ENCODE measurements at places on chromosomes 4 and X.
A peak's percentile ranks its signal among the peaks of the same experiment; 100 is the strongest.

DNA sequence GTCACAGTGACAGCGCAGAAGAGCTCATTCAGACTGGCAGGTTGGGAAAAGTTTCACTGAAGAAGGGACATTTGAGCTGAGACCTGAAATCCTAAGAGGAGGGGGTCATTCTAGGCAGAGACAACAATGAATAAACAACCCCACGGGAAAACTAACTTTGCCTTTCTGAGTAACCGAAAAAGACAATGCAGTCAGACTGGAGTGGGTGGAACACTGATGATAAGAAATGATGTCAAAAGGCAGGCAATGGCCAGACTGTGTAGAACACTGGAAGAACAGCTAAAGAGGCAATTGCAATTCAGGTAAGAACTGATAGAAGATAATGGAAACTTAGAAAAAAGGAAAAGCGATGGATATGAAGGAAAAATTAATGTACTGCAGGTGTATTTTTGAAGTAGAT is 73.8 kb downstream of the CHIC2 start:
- DNase-seq: no peak

DNA sequence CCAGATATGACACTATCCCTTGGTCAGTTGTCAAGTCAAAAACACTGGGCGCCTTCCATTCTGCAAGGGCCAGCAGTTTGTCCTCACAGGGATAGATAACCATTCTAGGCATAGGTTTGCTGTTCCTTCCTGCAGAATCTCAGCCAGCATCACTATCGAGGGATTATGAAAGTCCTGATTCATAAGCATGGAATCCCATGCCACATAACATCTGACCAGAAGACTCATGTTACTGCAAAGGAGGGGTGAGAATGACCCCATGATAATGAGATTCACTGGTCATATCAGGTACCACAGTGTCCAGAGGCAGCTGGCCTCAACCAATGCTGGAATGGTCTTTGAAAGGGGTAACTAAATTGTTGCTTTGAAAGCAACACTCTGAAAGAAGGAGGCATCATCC is 84.7 kb downstream of the OTC start:
- DNase-seq: no peak

- no peak for DNase-seq
Measured at GRCh38 chrX:130857207-130857606, 45.8 kb downstream of the ENOX2 start.

DNA sequence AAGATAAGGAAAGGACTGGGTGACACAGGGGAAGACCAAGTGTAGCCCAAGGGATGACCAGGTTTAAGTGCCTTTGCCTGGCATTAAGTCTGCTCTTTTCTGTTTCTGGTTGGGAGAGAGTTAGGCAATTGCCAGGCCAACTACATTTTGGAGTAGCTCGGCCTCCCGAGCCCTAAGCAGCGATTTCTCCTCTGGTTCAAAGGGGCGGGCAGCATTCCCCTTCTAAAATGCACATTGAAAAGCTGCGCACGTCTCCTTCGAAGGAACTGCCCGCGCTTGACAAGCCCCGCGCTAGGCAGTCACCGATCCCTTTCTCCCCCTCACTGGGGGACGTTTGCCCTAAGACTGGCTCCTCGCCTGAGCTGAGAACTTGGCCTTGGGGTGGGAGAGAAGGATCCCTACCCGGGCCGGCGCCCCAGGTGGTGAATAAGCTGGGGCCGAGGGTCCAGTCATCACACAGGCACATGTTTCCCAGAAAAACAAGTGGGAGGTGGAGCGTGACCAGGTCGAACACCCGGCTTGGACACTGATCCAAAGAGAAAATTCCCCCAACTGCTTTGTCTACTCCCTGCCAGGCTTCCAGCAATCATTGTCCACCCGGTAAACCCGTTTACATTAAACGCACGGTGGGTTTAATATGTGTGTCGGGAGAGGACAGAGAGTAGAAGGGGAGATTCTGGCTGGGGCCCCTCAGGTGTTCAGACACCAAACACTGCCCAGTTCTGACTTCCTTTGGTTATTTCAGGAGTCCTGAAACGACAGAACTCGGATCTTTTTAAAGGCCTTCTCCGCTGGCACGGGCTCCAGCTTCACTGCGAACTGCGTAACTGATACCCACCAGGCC is 4.0 kb downstream of the ARX start:
- DNase-seq: no peak

DNA sequence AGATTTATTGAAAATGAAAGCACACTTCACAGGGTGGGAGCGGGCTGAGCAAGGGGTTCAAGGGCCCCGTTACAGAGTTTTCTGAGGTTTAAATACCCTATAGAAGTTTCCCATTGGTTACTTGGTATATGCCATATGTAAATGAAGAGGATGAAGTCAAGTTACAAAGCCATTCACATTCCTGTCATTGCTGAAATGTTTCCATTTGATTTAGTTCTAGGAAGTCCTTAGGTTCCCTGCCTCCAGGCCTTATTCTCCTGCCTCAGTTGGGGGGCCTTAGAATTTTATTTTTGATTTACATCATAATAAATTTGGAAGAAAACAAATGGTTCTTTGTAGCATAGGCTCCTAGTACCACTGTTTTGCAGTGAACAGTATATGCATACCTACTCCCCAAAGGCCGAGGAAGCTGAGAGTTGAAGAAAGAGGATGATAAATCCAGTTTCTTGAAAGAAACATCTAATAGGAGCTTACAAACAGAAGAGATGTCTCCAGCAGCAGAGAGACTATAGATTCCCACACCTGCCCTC is 31.8 kb downstream of the SERTM2 start:
- no peak for DNase-seq

GRCh38 chr4:73868206-73869129 is 725 bp upstream of the CXCL1 start:
- no peak for DNase-seq

- no peak for DNase-seq
Measured at GRCh38 chr4:173218411-173219125, 50.0 kb downstream of the GALNT7 start.

GRCh38 chr4:41748074-41748570 is 403 bp downstream of the PHOX2B start:
- DNase-seq: no peak

DNA sequence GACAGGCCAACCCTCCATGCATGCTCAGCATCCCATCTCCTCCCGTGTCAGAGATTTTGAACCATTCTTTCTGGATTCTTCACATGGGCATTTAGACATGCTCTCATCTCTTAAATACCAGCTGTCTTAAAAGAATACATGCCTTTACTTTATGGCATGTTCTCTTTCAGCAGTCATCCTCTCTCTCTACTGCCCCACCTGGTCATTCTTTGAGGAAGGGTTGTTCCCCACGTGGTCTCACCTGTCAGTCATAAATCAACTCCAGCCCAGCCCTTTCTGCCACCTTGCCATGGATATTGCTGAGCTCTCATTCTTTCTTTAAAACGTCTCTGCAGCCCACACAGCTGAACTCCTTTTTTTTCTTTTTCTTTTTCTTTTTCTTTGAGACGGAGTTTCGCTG is 111.3 kb downstream of the ARHGAP10 start:
- no peak for DNase-seq

DNA sequence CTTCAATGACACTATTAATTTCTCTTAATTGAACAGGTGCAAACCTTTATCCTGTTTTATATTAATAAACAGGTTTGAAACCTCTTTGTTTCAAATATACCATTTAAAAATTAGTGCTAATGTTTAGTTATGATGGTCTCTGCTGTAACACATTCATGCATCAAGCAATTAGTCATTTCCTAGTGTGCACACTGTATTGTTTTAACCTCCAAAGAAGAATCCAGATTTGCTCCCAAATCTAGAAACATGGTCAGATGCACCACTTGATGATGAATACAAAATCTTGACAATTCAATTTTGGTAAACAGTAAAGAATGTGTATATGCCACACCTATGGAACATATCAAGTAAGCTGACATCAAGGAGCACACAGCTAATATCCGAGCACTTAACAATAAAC is 157.1 kb downstream of the TRIML1 start:
- DNase-seq: no peak

GRCh38 chrX:74520291-74520690 is 94.1 kb downstream of the RLIM start:
- DNase-seq: no peak

- peak; percentile 5 for DNase-seq
Measured at GRCh38 chrX:151488677-151489076, 74.8 kb upstream of the PASD1 start.

DNA sequence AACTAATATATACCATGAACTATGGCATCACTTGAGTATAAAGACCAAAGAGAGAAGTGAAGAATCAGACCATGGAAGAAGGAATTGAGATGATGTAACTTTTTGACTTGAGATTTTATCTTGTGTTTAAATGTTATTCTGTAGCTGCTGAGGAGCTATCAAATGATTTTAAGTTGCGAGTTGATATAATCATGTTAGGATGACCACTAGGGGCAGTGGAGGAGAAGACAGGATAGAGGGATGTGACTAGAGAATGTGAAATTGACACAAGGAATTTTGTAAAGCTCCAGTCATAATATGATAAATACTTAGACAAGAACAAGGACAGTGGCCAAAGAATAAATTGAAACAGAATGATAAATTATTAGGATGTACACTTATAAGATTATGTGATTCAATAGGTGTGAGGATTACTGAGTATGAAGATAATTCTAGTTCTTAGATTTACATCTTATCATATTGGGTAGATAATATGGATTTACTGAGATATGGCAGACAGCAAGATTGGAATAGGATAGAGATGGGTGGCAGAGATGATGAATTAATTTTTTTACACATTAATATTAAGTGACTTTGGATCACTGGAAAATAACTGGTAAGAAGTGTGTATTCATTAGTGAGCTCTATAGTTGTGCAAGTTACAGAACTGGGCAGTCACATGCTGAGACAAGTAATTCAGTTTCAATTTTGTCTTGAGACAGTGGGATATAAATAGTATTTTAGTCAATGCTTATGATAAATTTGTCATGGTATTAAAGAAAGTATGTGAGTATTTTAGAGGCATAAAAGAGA is 816.0 kb upstream of the PCDH10 start:
- DNase-seq: no peak

GRCh38 chrX:108177351-108178142 is 86.0 kb downstream of the ATG4A start:
- no peak for DNase-seq

DNA sequence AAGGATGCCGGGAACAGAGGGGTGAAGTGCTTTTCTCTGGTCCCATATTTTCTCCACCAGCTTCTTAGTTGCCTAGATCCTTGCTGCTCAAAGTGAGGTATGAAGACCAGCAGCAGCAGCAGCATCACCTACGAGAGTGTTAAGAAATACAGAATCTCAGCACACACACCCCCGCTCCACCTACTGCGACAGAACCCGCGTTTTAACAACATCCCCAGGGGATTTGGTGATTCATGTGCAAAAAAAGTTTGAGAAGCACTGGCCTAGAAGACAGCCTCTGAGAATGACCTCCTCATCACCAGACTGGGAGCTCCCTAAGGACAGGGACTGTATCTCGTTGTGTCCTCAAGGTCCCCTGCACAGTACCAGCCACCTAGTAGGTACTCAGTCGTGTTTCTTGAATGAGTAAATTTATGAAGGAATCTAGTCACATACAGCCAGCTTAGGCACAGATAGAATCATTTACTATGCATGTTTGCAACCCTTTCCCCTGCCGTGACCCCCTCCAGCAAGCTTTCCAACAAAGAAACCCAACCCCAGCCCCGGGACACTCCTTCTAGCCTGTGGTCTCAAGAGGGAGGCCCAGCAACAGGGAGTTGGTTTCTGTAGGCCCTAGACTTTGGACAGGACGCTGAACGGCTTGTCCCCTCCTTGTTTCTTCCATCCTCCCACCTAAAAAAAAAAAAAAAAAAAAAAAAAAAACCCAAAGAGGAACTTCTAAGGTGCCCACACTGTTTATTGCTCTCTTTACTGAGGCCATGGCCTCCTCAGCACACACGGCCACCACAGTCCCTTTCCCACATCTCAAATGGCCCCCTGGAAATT is 21.5 kb downstream of the RTL5 start:
- no peak for DNase-seq

GRCh38 chrX:135923353-135923752 is 29.8 kb downstream of the SAGE1 start:
- DNase-seq: no peak

DNA sequence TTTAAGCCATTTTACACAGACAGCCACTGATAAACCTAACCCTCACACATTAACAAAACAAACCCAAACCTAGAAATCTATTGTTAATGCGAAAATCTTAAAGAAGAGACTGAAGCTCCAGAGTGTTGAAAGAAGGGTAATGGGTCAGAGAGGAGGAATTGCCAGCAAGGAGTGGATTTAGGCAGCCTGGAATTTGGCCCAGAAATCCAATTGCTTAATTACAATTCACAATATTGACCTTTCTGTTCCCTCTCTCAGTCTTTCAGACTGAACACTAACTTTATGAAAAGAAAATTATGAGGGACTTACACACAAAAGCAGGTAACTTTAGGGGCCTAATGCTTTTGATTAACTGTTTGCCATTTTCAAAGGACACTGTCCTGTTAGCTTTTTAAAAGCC is 185.2 kb upstream of the GPC4 start:
- DNase-seq: no peak

DNA sequence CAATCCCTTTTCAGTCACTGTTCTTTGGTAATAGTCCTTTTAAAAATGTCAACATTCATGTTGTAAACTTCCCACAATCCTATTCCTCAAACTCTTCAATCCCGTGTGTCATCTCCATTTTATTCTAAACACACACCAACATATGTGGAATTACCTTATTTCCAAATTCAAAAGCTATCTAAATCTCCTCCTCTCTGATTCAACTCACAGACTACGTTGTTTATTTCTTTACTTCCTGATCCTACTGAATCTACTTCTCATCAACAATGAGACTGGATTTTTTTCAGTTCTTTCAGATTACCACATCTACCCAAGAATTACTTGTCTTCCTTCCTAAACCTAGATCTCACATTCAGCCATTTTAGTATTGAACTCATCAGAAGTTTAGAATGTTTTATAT is 188.2 kb downstream of the GABRB1 start:
- no peak for DNase-seq

GRCh38 chr4:40848251-40848650 is 98.5 kb downstream of the NSUN7 start:
- no peak for DNase-seq

GRCh38 chr4:79360006-79360405 is 34.1 kb upstream of the NAA11 start:
- DNase-seq: no peak

DNA sequence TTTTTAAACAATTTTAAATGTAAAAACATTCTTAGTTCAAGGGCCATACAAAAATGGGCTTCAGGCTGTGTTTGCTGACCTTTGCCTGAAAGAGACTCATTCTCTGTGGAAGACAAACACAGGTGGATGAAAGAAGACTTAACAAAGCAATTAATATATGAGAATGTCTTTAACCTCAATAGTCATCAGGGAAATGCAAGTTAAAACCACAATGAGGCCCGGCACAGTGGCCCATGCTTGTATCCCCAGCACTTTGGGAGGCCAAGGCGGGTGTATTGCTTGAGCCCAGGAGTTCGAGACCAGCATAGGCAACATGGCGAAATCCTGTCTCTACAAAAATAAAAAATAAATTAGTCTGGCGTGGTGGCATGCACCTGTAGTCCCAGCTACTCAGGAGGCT is 7.1 kb upstream of the SMARCA1 start:
- no peak for DNase-seq

All from CD4-positive, alpha-beta T cell (primary cell).